Cardiac muscle cell (in vitro differentiated cells and primary cell): ENCODE measurements at places on chromosomes 12 and 14. TPM values are rescaled to one million over a fixed set of nuclear protein-coding genes. Genes with fewer than 3 reads are reported as not detected.

DNA sequence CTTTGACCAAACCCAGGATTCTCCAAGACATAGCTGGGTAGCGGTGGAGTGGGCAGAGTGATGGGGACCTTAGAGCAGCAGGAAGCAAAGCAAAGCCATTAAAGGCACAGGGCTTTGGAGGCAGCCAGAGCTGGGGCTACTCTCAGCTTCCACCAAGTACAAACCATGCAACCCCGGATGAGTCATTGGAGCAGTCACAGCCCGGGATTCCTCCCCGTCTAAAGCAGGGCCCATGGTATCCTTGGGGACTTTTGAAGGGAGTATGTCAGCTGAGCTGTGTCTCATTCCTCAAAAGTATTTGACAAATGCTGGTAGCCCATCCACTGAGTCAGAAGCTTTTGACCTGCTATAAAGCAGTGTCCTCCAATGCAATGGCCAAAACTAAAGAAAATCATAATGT, 9.7 kb upstream of the IFI27 start:
- peak; percentile 61 for DNase-seq

GRCh38 chr12:74488134-74488533, 49.5 kb upstream of the ATXN7L3B start:
- DNase-seq = no peak

DNA sequence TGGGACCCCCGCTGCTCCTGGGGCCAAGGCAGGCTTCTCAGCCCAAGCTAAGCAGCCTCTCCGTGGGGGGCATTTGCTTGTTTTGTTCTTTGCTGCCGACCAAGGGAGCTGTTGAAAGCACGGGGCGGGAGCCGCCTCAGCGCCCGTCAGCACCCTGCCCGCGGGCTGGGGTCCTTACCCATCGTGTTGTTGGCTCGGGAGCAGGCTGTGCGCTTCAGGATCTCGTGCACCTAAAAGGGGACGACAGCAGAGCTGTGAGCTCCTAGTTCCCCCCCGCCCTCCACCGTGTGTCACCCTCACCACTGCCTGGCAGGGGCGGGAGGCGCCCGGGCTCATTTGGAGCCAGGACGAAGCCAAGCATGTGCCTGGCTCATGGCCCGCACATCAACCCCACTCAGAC, 117.5 kb downstream of the ANO2 start:
- DNase-seq = no peak

DNA sequence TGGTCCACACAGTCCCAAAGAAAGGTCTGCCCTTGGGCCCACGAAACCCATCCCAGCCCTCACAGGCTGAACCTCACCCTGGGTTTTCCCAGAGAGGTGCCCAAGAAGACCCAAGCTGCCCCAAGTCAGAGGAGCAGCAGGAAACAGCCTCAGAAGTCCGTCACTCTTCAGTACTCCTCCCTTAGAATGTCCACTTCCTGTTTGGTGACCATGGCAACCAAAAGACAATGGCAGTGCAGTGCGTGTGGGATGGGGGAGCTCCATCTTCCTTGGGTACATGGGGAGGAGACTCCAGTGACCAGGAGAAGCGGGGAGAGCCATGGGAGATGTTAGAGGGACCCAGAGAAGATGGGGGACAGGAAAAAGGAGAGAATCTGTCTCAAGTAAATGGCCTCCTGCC, 11.3 kb downstream of the SELPLG start:
- peak; percentile 82 for DNase-seq

Gene ADGRD1
- total RNA-seq = 58.8 and 74.0 TPM in 2 replicates

Gene LUM
- 2.3 and 2.5 TPM in 2 replicates for total RNA-seq
